ENCODE measurements at places on chromosomes 6 and 20.

- DNase-seq = no peak
These were observed 115.4 kb downstream of the OPN5 start for GRCh38 chr6:47897247-47897646.

GRCh38 chr6:108476847-108477430 lies 83.8 kb upstream of the FOXO3 start:
- no peak for DNase-seq

GRCh38 chr20:3857405-3857804 lies 10.8 kb downstream of the MAVS start:
- no peak for DNase-seq

- DNase-seq = no peak
These were observed 123.1 kb downstream of the RCAN2 start for GRCh38 chr6:46368169-46368536.

GRCh38 chr6:99850841-99851240 lies 143.2 kb downstream of the MCHR2 start:
- no peak for DNase-seq
